Activated T-helper 2 cell treated with anti-CD3 and anti-CD28 coated beads, Interferon-gamma antibody, Interleukin-2, Interleukin-4, amounts not matched to agents 10 μg/mL and 5 μg/mL and 100 μg/mL, durations not matched to agents 14 hours and 24 hours and 36 hours (primary cell): ENCODE measurements at places on chromosomes 11 and 22. TPM values are rescaled to one million over a fixed set of nuclear protein-coding genes. Genes with fewer than 3 reads are reported as not detected.

GRCh38 chr11:95867105-95867504 is 56.8 kb downstream of the MTMR2 start:
- peaks cover 5% of the 10 kb centered on the region for H3K36me3 ChIP-seq
- H3K27ac ChIP-seq = no peak overlapping the region

DNA sequence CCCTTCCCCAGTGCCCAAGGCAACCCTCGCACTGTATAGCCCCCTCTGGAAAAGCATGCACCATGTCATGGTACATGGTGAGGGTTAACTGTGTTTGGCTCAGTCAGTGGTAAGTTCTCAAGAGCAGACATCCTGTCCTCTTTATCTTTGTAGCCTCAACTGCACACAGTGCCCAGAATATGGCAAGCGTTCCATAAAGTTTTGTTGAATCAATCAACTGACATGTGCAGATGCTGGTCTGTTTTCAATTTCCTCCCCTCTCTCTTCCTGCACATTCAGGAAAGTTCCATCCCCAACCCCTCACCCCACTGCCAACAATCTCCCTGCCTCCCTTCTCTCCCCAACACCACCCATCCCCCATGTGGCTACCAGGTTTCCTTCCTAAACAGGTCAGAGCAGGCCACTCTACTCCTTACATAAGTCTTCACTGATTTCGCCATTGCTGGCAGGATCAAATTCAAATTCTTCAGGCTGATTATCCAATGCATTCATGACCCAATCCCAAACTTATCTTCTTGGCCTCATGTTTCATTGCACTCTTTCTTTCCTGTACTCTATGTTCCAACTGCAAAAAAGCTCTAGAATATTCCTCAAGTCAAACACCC is 15.5 kb upstream of the TMPRSS5 start:
- H3K4me1 ChIP-seq = peaks cover 3% of the 10 kb centered on the region
- H3K36me3 ChIP-seq = no peaks in the 10 kb centered on the region
- H3K27me3 ChIP-seq = no peaks in the 10 kb centered on the region
- no peak overlapping the region for H3K4me3 ChIP-seq

DNA sequence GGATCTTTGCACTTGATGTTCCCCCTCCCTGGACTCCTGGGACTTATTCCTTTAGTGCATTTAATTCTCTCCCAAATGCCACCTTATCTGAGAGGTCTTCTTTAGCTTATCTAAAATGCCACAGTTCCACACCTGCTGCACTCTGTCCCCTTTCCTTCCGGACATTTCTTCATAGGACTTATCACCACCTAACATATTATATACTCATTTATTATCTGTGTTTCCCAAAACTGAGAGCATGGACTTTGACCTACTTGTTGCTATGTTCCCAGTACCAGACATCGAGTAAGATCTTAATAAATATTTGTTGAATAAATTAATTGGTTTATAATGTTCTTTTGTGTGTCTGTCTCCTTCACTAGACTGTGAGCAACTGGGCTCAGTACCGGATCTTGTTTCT is 585.3 kb downstream of the INSC start:
- no peak overlapping the region for H3K27ac ChIP-seq
- no peaks in the 10 kb centered on the region for H3K4me1 ChIP-seq
- no peak overlapping the region for H3K4me3 ChIP-seq
- no peaks in the 10 kb centered on the region for H3K27me3 ChIP-seq

DNA sequence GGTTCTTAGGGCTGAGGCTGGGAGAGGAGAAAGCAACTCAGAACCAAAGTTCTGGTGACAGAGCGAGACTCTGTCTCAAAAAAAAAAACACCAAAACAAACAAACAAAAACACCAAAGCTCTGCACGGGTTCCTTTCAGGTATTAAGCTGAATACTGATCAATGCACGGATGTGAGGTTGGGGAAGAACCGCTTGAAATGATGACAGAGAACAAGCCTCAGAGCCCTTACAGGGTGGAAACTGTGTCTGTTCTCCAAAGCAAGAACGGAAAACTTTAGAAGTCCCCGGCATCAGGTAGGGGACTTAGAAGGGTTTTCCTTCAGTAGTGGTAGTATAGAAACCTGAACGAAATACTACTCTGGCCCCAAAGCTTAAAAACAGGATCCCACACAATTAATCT is 260.0 kb downstream of the TBC1D22A start:
- H3K27ac ChIP-seq = peak overlapping the region; percentile 48
- peaks cover 15% of the 10 kb centered on the region for H3K4me1 ChIP-seq
- no peaks in the 10 kb centered on the region for H3K27me3 ChIP-seq
- H3K36me3 ChIP-seq = peaks cover 20% of the 10 kb centered on the region
- no peak overlapping the region for H3K4me3 ChIP-seq

- H3K27me3 ChIP-seq = peaks cover 5% of the 10 kb centered on the region
- DNase-seq = no peak
- H3K36me3 ChIP-seq = no peaks in the 10 kb centered on the region
- H3K4me3 ChIP-seq = no peak overlapping the region
- H3K27ac ChIP-seq = no peak overlapping the region
Measured at GRCh38 chr11:70087446-70088167, 9.5 kb downstream of the ANO1 start.

- H3K36me3 ChIP-seq = peaks cover 23% of the 10 kb centered on the region
- H3K27me3 ChIP-seq = no peaks in the 10 kb centered on the region
- H3K4me1 ChIP-seq = peaks cover 49% of the 10 kb centered on the region
Measured at GRCh38 chr22:50470491-50470890, 4.3 kb downstream of the SBF1 start.

DNA sequence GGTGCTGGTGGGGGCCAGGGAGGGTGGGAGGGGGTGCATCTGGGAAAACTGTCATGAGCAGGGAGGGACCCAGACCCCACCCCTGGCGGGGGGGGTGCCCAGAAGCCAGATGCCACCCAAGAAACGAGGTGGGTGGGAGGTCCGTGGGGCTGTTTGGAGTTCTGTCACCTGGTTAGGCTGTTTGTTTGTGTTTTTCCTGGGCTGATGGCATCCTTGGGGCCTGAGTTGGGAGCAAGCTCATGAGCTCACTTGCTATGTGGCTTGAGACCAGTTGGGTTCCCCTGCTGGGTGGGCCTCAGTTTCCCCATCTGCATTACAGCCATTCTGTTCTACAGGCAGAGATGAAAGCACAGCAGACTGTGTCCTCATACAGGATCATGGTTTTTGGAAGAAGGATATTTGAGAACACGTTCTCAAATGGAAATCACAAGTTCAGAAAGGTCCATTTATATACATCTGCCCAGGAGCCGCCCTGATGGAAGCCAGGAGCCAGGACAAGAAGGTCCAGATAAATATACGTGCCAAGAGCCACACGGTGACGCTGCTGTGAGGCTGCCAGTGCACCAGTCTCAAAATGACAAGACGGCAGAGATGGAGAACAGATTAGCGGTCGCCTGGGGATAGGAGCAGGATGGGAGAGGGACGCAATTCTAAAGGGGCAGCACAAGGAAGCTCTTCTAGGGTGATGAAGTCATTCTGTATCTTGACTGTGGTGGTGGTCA is 312.9 kb downstream of the MN1 start:
- no peaks in the 10 kb centered on the region for H3K4me1 ChIP-seq
- no peak overlapping the region for H3K4me3 ChIP-seq
- no peak for DNase-seq
- no peaks in the 10 kb centered on the region for H3K27me3 ChIP-seq

The HOATZ gene
- not detected in 2 replicates for total RNA-seq

The MIOX gene
- 0.25 TPM in 1 of 2 replicates, not detected in the other for total RNA-seq

The MOGAT2 gene
- total RNA-seq = not detected in 2 replicates

The TRIM51 gene
- not detected in 2 replicates for total RNA-seq
